Right ventricle myocardium superior (tissue), 1 donor: ENCODE measurements at places on chromosomes 2 and 18. TPM values are rescaled to one million over a fixed set of nuclear protein-coding genes. Genes with fewer than 3 reads are reported as not detected.

The PROKR1 gene
- not detected for total RNA-seq

The GALR1 gene
- total RNA-seq, result 0.05 TPM

The LRATD1 gene
- total RNA-seq, result 3.0 TPM

The KRTCAP3 gene
- total RNA-seq, result 0.24 TPM

The REG3G gene
- not detected for total RNA-seq

The LRRC30 gene
- not detected for total RNA-seq

The PROM2 gene
- 0.54 TPM for total RNA-seq

The CARF gene
- 5.9 TPM for total RNA-seq

The NBEAL1 gene
- total RNA-seq, result 16.2 TPM

The PJVK gene
- 1.0 TPM for total RNA-seq

The AQP4 gene
- 18.9 TPM for total RNA-seq
